Cortex of kidney (tissue), 1 donor: ENCODE measurements at places on chromosomes 11 and 22.

DNA sequence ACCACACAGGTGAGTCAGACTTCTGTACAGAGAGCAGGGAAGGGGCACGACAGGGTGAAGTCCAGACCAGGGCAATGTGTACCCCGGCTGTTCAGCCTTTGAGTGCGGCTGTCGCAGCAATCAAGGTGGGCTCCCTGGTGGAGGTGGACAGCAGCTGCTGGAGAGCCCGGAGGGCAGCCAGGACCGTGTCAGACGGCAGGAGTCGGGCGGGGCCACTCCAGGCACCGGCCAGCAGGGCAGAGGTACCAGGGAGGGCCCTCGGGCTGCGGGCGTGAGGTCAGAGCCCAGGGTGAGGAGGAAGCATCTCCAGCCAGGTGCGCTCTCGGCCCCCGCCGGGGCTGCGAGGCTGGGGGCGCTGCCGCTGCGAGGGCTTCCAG lies 802 bp upstream of the PIM3 start:
- DNase-seq: no peak

DNA sequence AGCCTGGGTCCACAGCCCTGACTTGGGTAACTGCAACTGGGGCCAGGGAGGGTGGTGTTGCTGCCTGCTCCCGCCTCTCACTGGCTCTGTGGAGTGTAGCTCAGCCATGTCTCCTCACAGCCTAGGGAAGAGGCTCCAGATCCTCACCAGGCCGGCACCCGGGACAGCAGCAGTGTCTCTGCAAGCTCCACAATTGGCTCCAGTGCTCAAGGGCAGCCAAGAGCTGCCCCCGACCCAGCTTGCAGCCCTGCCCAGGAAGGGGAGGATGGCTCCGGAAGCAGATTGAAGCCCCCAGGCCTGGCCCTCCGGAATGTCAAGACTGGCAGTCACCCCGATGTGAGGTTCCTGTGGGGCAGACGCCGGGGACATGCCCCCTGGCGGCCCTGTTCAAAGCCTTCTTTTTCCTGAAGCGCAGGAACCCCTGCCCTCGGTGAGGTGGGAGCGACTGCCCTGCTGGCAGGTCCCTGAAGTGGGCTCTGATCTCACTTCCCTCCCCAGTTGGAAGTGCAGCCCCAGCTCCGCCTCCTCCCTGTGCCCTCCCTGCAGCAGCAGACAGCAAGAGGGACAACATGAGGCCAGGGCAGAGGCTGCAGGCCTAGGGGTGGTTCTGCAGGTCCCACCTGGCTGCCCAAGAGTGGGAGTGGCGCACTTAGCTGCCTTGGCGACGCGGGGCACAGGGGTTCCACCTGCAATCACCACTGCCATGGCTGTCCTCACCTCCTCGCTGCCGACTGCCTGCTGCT lies 816.2 kb upstream of the LUZP2 start:
- no peak for DNase-seq

- no peak for DNase-seq
Measured at GRCh38 chr11:11605181-11605580, 16.6 kb downstream of the GALNT18 start.

- DNase-seq: no peak
Measured at GRCh38 chr11:39975091-39975490, 1484.4 kb downstream of the LRRC4C start.

GRCh38 chr22:17892376-17892775 lies 118.1 kb upstream of the BID start:
- no peak for DNase-seq

GRCh38 chr11:8067567-8067928 lies 13.5 kb upstream of the TUB start:
- no peak for DNase-seq

DNA sequence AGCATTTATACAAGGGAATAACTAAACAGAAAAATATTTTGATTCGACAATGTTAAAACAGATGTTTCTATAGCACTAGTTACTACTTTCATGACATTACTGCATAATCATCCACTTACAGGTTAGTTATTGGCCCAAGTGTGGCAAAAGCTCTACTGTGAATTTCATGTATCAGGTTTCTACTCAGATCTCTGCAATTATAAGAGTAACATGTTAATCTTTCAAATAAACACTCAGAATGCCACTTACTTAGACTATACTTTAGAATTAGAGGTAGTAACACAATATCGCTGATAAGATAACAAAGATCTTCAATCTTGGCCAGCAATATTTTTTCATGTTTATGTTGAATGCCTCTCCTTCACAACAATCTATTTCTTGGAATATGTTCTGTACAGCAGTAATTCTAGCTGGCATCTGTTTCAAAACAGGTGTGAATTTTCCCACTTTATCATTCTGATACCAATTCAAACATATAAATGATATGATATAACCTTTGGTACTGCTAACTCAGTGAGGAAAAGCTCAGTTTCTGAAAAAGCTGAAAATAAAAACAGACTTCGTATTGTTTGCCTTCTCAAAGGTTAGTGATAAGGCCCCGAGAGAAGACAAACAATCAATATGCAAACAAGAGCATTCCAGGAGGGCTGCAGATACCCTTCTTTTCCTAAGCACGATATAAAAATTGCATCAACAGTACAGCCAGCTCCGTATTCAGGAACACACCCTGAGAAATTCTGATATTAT lies 11.0 kb upstream of the CCDC34 start:
- no peak for DNase-seq
